CD4-positive, alpha-beta T cell treated with Interferon gamma for 1 hour (primary cell): ENCODE measurements at places on chromosomes 5 and 9.

- DNase-seq = no peak
Measured at GRCh38 chr9:123727332-123727731, 202.6 kb downstream of the DENND1A start.

DNA sequence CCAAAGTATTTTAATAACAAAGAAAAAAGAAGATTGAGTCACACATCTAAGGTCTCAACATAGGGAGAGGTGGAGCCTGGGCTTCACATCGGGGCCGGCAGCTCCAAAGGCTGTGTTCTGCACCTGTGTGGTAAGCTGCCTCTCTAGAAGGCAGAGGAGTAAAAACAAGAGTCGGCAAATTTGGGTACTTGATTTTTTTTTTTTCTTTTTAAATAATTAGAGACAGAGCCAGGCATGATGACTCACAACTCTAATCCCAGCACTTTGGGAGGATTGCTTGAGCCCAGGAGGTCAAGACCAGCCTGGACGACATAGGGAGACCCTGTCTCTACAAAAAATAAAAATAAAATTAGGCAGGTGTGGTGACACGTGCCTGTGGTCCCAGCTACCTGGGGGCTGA is 4.7 kb downstream of the URM1 start:
- DNase-seq = no peak

DNA sequence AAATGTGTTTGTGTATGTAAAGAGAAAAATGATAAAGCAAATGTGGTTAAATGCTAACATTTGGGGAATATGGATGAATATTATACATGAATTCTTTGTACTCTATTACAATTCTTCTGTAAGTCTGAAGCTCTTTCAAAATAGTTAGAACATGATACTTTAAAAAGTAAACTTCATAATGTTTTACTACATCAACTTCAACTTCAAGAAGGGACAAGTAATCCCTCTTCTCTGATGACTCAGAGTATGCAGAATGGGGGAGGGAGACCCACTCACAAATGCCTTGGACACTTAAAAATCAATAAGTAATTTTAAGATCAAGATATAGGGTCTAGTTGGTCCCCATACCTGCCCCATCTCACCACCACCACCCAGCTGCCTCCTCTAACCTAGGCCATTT is 162.4 kb downstream of the ESM1 start:
- DNase-seq = no peak

DNA sequence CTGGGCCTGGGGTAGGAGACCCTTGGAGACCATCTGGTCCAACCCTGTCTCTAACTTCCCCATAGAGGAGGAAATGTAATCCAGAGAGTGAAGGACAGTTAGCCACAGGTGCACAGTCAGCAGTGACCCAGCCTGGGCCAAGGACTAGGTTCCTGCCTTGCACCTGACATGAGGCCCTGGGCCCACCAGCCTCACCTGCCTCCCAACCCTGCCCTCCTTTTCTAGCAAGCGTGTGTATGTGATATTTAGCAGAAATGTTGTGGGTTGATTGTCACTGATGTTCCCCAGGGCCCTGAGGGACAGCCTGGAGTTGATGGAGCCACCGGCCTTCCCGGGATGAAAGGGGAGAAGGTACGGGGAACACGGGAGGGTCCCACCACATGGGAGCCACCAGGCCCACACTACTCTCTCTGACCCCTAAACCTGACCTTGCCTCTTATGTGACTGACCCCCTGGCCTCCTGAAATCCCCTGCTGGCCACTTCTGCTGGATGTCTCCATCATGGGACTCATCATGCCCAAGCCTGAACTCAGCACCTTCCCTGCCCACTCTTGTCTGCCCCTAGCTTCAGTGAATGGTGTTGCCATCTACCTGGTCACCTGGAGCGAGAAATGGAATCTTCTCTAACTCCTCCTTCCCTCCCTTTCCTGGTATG is 79.2 kb upstream of the TGFBR1 start:
- no peak for DNase-seq

- DNase-seq = no peak
Measured at GRCh38 chr5:142364251-142365145, 39.7 kb upstream of the SPRY4 start.

DNA sequence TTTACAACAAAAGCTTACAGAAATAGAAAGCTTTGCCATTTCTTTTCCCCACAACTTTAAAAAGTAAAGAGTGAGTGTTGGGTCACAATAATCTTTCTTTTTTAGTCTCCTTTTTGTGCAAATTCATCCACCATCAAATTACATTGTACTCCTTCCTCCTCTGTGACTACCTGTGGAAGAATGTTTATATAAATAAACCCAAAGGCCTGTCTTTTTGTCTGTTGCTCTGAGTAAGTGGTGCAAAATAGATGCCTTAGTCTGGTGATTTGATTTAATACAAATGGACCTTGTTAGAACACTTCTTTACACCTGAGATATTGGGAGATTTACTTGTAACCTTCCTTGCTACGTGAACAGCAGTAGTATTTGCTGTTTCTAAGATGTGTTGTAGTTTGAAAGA is 53.5 kb upstream of the TAF11L2 start:
- no peak for DNase-seq
